ENCODE measurements at places on chromosomes 11 and 22.
A peak's percentile ranks its signal among the peaks of the same experiment; 100 is the strongest.

DNA sequence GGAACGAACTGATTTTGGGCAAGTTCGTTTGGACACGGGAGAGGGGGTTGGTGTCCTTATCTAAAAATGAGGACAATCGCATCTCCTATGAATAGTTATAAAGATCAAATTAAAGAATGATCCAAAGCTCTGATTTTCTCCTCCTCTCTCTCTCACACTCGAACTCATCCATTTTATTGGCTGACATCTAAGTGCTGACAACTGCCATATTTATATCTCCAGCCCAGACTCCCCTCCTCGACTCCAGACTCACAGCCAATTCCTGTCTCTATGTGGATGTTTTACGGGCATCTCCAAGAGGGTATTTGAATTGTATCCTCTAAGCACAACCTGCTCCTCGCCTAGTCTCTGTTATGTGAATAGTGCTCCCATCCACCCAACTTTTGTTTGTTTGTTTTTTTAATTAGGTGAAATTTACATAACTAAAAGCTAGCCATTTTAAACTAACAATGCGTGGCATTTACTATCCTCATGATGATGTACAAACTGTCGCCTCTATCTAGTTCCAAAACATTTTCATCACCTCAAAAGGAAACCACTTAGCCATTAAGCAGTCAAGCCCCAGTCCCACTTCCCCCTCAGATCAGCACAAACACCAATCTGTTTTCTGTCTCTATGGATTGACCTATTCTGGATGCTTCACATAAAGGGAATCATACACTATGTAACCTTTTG lies 4.0 kb downstream of the SYN3 start:
- DNase-seq = no peak

DNA sequence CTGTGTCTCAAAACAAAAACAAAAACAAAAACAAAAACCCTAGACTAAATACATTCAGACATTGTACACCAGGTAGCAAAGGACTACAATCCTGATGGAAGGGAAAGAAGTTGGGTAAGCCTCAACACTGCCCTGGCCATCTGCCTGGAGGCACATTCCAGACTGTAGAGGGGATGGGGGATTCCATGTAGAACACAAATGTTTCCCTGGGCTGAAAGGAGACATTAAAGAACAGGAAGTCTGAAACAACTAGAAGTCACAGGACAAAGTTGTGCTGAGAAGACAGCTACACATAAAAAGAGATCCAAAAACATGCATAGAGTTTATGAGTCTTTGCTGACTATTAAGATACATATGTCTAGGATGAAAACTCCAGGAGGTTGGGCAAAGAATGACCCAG lies 83.9 kb downstream of the RRAS2 start:
- DNase-seq = no peak

DNA sequence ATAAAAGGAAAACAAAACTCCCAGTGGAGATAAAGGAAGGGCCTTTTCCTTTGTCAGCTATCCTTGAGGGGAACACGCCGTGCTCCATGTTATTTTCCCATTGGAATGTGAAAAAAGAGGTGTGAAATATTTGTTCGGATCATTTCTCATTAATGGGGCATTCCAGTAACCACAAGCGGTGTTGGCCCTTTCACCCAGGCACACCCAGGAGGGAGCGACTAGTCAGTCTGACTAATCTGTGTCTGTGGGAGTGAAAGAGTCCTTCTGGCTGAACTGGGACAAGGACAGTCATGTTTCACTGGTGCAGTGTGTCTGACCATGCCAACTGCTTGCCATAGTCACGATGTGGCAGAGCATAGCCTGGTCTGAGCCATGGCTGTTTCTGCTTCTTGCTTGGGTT lies 13.0 kb upstream of the MYEOV start:
- peak; percentile 27 for DNase-seq

GRCh38 chr11:65506290-65506771 lies 7.5 kb downstream of the MALAT1 start:
- DNase-seq = no peak

GRCh38 chr22:29313126-29313575 lies 2.3 kb downstream of the RASL10A start:
- no peak for DNase-seq

DNA sequence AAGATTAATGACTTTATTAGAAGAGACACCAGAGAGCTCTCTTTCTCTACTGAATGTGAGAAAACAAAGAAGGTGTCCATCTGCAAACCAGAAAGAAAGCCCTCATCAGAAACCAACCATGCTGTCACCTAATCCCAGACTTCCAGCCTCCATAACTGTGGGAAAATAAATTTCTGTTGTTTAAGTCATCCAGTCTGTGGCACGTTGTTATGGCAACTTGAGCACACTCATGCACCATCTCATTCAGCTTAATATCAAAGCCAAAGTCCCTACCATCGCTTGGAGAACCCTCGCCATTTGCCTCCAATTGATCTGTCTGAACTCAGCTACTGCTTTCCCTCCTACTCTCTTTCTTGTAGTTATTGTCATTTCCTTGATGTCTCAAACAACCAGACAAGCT lies 766.1 kb upstream of the ARHGAP42 start:
- DNase-seq = no peak

DNA sequence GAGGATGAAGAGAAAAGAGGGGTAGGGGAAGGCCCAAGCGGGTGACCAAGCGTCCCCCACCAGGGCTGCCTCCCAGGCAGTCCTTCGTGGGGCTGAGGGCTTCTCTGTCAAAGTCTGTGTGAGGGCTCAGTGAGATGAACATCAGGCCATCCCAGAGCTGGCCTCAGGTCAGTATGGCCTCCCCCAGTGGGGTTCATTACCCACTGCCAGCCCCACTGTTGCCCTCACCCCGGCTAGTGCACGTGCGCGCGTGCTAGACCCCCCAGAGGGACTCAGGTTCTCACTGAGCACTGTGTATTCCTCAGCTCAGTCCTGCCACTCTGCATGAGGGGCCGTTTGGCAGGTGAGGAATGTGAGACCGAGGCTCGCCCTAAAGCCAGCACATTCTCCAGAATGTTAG lies 3.3 kb downstream of the KDELR3 start:
- no peak for DNase-seq

DNA sequence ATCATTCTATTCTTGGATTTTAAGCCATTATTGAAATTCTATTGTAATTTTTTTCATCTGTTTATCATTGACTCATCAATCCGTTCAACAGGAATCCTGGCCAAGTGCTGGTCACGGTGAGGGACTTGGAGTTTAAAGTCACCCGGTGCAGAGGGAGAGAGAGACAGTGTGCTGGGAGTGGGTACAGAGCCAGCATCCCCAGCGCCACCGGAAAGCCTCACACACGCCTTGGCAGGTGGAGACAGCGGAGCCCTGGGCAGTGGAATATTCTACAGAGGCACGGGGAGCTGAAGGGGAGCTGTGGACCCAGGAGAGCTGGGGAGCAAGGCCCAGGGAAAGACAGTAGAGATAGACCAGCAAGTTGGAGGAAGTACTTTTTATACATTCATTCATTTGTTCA lies 787.6 kb downstream of the BRD1 start:
- DNase-seq = no peak

GRCh38 chr11:120750647-120751549 lies 239.3 kb downstream of the GRIK4 start:
- DNase-seq = no peak

DNA sequence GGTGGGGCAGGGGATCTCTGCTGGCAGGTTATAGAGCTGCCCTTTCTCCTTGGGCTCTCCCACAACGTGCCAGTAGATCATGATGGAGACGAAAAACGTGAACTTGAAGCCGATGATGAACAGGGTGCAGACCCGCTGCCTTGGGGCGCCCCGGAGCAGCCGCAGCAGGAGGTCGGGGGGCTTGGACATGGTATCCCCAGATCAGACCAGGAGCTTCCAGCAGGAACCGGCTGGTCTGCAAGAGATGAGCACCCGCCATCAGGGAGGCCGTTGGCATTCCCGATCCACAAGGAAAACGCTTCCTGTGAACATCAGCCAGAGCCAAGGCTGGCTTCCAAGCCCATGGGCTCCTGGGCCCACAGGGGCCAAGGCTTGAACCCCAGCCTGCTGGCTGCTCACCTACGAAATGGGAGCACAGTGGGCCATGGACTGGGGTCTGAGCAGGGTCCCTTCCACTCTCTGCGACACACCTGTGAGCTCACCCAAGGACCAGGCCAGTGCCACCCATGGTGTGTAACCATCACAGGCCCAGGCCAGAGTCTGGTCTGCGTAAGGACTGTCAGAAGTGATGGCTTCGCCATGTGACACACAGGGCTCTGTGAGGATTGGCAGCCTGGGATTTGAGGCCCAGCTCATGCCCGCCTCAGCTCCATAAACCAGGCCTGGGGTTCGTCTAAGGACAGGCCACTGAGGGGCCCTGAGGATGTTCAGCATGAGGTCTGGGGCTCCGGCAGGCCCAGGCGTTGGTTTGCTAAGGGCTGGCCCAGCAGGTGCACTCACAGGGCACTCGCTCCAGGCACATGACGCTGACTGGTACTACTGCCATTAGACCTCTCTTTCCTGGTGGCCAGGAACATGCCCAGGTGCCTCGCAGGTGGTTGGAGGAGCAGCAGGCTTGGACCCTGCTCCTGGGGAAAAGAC lies 26.6 kb downstream of the A4GALT start:
- DNase-seq = no peak

GRCh38 chr11:112655371-112655770 lies 305.8 kb upstream of the NCAM1 start:
- DNase-seq = peak; percentile 8

DNA sequence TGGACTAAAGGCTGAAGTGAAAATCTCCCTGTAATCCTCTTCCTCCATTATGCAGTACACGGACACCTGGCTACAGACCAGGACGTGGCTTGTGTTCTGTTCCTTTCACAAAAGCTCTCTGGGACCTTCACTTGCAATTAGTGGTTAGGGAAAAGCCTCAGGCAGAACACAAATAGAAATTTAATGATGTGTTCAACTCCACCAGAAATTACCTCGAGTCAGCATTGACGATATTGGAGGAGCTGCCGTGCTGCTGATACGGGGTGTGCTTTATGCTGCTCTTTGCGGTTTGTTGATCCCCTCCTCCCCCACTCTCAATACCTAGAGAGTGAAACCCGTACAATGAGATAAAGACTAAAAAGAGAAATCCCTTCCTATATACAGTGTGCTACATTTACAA lies 48.9 kb downstream of the POLD3 start:
- no peak for DNase-seq

DNA sequence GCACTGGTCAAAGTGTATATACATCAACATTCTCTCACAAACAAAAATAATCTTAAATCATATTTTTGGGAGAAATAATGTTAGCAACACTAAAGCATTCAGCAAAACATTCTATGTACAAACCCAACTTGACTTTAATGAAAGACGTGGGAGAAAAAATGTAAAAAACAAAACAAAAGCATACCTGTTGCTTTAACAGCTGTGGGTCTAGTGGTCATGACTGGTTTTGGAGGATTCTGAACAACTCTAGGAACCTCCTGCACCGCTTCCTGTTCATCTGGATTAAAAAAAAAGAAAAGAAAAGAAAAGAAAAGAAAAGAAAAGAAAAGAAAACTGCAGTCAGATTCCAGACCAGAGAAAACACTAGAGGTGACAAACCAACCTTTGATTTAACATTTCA lies 2.1 kb downstream of the FNBP4 start:
- DNase-seq = peak; percentile 35

GRCh38 chr22:48263791-48264351 lies 1501.4 kb downstream of the TBC1D22A start:
- DNase-seq = no peak
